ENCODE measurements at places on chromosomes 16 and 17. TPM values are rescaled to one million over a fixed set of nuclear protein-coding genes. Genes with fewer than 3 reads are reported as not detected.

GRCh38 chr17:41655611-41656111 lies 31.3 kb upstream of the KRT17 start:
- no peaks in the 10 kb centered on the region for H3K36me3 ChIP-seq
- H3K4me1 ChIP-seq: no peaks in the 10 kb centered on the region
- H3K27ac ChIP-seq: peak overlapping the region; percentile 77
- no peak overlapping the region for H3K4me3 ChIP-seq
- no peaks in the 10 kb centered on the region for H3K27me3 ChIP-seq
- peak; percentile 29 for DNase-seq

- no peaks in the 10 kb centered on the region for H3K27me3 ChIP-seq
- DNase-seq: no peak
- no peak overlapping the region for H3K27ac ChIP-seq
- H3K4me1 ChIP-seq: peaks cover 16% of the 10 kb centered on the region
- H3K36me3 ChIP-seq: no peaks in the 10 kb centered on the region
Observed at GRCh38 chr17:62720126-62720850, 87.8 kb downstream of the MARCHF10 start.

The SLFN13 gene
- total RNA-seq: 14.2 TPM

GRCh38 chr17:7156342-7156940 lies 22.7 kb downstream of the ASGR1 start:
- no peaks in the 10 kb centered on the region for H3K36me3 ChIP-seq
- no peaks in the 10 kb centered on the region for H3K4me1 ChIP-seq
- H3K27me3 ChIP-seq: peaks cover 2% of the 10 kb centered on the region
- H3K27ac ChIP-seq: no peak overlapping the region
- DNase-seq: no peak
- H3K4me3 ChIP-seq: no peak overlapping the region

DNA sequence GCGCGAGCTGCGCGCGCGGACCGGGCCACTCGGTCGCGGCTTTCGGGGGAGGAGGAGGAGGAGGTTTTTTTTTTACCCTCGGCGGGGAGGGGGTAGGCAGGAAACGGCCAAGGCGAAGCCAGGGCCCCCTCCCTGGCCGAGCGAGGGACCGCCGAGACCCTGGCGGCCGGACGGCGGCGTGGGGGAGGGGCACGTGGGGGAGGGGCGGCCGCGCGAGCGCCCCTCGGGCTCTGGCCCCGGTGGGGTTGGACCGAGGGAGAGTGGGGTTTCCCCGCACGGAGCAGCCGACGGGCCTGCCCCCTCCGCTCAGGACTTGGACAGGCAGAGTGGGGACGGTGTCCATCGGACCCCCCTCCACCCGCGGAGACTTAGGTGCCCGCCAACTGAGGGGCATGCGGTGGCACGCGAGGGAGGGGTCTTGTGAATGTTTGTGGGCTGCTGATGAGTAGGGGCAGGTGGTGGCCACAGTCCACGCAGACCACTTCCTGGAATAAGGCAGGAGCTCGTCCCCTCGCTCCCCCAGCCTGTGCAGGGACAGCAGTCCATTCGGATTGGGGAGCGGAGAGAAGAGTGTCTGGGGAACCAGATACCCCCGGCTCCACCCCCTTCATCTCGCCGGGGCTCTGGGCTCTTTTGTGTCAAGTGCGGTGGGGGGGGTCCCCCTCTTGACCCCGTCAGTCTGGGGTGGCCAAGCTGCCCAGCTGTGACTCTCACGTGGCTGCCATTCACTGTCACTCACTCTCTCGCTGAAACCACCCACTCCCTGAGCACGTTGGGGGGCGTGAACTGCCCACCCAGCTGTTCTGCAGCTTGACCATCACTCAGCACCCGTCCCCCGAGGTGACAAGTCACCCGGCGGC lies 3.0 kb upstream of the CHD3 start:
- H3K27me3 ChIP-seq: no peaks in the 10 kb centered on the region
- H3K36me3 ChIP-seq: peaks cover 20% of the 10 kb centered on the region
- peaks cover 40% of the 10 kb centered on the region for H3K4me1 ChIP-seq
- peak overlapping the region; percentile 95 for H3K27ac ChIP-seq
- DNase-seq: no peak

The AURKB gene
- total RNA-seq: 58.8 TPM

- H3K27ac ChIP-seq: no peak overlapping the region
- DNase-seq: no peak
- no peaks in the 10 kb centered on the region for H3K4me1 ChIP-seq
- no peaks in the 10 kb centered on the region for H3K27me3 ChIP-seq
- no peaks in the 10 kb centered on the region for H3K36me3 ChIP-seq
Observed at GRCh38 chr16:35794896-35795295, 2335.5 kb downstream of the TP53TG3F start.

GRCh38 chr17:57911834-57912673 lies 43.2 kb downstream of the CUEDC1 start:
- no peaks in the 10 kb centered on the region for H3K27me3 ChIP-seq
- no peak overlapping the region for H3K27ac ChIP-seq
- no peaks in the 10 kb centered on the region for H3K36me3 ChIP-seq
- H3K4me1 ChIP-seq: no peaks in the 10 kb centered on the region
- H3K4me3 ChIP-seq: no peak overlapping the region

- H3K27me3 ChIP-seq: no peaks in the 10 kb centered on the region
- H3K4me3 ChIP-seq: no peak overlapping the region
- no peak overlapping the region for H3K27ac ChIP-seq
- H3K36me3 ChIP-seq: no peaks in the 10 kb centered on the region
Observed at GRCh38 chr16:17412791-17413190, 58.0 kb downstream of the XYLT1 start.

All from thymus (tissue), 14 donors.